Dorsolateral prefrontal cortex (tissue), 122 donors: ENCODE measurements at places on chromosomes 11 and 22.

DNA sequence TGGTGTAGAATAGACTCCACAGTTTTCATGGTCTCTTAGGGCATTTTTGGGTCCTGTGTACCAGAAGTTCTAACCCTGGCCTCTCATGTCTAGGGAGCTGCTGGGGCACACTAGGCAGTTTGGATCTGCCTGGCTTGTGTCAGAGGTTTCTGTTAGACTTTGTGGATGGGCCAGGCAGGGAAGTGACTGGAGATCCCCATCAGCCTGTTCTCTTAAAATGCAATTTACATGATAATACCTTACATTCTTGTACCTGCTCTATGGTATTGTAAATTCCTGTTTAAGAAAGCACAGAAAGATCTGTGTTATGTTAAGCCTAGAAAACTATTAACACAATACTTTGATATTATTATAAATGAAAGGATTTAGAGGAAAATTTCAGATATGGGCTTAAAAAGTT, 104.0 kb downstream of the ARHGAP42 start:
- DNase-seq: no peak

GRCh38 chr22:29773233-29773632, 6.1 kb downstream of the UQCR10 start:
- no peak for DNase-seq

GRCh38 chr11:128689948-128690664, 3.8 kb upstream of the FLI1 start:
- no peak for DNase-seq

- no peak for DNase-seq
These were observed 17.8 kb upstream of the XBP1 start for GRCh38 chr22:28817919-28818859.

- no peak for DNase-seq
These were observed 86.3 kb upstream of the HMGXB4 start for GRCh38 chr22:35170716-35171697.

DNA sequence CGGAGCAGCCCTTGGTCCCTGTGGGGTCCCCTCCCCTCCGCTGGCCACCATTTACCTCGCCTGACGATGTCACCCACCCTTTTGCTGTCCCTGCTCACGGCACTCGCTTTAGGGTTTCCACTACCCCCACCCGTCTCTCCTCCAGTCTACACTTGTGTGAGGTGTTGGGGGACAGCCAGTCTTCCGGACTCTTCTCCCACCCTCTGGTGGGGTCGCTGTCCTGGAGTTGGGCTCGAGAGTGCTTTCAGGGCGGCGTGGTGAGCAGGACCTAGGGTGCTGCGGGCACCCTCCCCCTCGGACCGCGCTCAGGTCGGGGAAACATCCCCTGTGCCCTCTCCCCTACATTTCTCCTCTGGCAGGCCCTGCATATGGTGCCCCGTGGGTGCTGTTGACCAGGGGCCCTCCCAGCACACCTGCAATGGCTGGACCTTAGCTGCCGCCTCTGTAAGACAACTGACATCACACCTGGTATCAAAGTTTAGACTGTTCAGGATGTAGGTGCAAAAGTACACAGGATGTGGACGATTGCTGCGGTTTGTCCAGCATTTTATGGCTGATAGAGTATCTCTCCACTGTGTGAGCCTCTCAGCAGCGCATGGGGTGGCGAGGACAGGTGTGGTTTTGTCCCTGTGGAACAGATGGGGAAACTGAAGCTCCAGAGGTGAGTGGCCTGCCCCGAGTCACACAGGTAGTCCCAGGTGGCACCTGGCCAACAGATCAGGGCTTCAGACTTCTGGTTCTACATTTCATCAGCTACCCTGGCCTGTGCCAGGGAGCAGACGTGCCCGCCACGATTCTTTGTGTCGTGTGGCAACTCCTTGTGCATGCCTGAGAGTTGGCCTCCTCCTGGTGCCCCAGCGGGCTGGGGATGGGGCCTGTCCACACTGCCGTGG, 1.2 kb downstream of the GRK2 start:
- DNase-seq: no peak

DNA sequence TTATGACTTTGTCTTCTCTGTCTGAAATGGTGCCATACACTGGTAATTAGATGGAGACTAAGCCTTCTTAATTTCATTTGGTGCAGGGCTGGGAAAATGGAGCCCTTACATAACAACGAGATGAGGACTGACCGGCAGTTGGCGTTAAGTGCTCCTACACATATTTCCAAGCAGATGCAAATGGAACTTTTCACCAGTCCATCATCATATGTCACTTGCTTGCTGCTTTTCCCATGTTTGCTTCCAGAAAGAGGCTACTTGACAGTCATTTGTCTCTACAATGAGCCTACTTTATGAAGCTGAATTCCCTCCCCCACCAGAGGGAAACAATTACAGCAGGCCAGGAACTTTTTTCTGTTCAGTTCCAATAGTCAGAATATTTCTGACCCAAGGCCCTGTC, 32.6 kb downstream of the SVIP start:
- no peak for DNase-seq

DNA sequence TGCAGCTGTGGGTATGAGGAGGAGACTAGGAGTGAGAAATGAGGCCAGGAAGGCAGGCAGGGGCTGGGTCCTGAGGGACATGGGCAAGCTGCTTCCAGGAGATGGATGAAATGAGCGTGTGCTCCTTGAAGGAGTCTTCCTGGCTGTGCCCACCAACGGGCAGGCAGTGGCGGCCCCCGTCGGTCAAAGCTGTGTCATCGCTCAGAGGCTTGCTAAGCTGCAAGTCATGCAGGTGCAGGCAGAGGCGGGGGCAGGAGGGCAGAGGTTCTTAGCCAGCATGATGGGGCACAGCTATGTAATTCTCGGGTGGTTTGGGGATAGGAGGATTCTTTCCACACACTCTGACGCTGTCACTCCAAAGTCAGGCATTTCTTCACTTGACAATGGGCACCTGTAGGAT, 12.5 kb upstream of the PEX26 start:
- DNase-seq: no peak

DNA sequence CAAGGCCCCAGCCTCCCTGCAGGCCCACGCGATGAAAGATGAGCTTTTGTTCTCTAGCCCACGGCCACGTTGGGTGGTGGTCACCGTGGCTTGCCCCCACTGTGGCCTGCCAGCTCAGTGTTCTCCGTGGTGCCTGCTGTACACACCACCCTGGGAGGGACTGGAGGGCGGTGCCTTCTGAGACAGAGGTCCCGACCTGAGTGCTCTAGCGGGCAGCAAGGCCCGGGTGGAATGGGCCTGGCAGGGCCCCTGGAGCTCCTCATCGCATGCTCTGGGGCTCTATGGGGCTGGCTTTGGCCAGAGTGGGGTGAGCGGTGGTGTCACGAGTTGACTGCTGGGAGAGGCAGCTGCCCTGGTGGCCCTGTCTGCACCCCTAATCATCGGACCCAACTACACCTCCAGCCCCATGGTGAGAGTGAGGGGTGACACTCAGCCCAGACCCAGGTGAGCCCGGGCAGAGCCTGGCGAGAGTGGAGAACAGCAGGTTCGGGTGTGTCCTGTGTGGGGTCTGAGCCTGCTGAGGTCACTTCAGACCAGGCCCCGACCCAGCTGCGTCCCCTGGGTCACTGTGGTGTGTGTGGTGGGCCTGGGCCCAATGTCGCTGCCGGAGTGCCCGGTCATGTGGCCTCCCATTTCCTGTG, 541.9 kb downstream of the TBC1D22A start:
- no peak for DNase-seq

DNA sequence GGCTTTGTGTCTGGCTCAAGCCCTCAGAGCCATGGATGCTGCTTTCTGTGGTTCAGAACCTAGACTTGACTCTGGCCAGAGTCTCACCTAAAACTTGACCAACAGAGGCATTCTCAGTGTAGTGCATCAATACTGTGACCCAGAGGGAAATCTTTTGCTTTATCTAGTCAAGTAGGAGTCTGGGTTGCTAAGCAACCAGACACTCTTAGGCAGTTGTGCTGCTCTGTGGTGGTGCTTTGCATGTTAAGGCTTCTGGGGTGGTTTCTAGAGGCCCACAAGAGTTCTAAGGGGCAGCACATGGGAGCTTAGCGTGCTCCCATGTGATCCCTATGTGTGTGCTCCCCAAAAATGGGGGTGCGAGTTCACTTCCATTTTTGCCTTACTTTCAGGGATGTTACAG, 224.6 kb upstream of the PLET1 start:
- DNase-seq: no peak
